ENCODE measurements at places on chromosomes 6 and 20.

GRCh38 chr6:89139509-89140346 is 6.1 kb upstream of the PM20D2 start:
- no peak for DNase-seq

GRCh38 chr20:38559764-38560163 is 21.2 kb upstream of the ADIG start:
- DNase-seq: no peak

- DNase-seq: no peak
Measured at GRCh38 chr6:53151676-53152075, 3.0 kb upstream of the GCM1 start.

DNA sequence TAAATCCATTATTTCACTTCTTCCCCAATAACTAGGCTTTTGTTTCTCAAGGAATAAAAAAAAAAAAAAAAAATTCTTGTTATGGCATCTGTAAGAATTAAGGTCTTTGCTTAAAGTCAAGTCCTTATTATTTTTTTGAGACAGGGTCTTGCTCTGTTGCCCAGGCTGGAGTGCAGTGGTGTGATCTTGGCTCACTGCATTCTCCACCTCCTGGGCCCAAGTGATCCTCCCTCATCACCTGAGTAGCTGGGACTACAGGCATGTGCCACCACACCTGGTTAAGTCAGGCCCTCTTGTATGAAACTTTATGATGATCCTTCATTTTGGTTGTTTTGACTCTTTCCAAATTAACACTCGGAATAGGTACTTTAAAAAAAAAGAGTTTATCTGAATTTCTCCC is 17.3 kb downstream of the DSTN start:
- DNase-seq: no peak

DNA sequence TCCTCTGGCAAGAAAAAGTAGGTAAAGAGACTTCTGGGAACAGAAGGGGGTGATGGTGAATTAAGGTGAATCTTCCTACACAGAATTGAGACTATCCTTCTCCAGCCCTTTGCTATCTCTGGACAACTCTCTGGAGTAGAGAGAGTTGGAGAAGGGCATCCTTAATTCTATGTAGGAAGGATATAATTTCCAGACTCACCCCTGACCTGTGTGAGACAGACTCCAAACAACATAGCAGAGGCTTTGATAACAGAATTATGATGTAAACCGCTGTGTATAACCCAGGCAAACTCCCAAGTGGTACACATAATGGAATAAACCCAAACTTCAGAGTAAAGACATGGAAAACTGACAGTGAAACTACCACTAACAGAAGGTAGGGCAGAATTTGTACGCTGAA is 186.5 kb downstream of the MEI4 start:
- DNase-seq: no peak

DNA sequence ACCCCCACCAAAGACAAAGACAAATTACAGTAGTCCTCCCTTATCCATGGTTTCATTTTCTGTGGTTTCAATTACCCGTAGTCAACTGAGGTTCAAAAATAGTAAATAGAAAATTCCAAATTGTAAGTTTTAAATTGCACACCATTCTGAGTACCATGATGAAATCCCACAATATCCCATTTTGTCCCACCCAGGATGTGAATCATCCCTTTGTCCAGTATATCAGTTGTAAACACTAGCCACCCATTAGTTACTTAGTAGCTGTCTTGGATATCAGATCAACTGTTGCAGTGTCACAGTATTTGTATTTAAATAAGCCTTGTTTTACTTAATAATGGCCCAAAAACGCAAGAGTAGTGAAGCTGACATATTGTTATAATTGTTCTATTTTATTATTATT is 364.0 kb upstream of the ARID1B start:
- peak; percentile 17 for DNase-seq

- no peak for DNase-seq
Measured at GRCh38 chr6:90913266-90913960, 326.5 kb upstream of the MAP3K7 start.

- peak; percentile 13 for DNase-seq
Measured at GRCh38 chr6:146357578-146358430, 185.8 kb upstream of the RAB32 start.

Data from SW480 (cell line).